ENCODE measurements at places on chromosomes 3 and 15. TPM values are rescaled to one million over a fixed set of nuclear protein-coding genes. Genes with fewer than 3 reads are reported as not detected.
A peak's percentile ranks its signal among the peaks of the same experiment; 100 is the strongest.

KLHL6 gene
- 4.3 TPM for total RNA-seq

DNA sequence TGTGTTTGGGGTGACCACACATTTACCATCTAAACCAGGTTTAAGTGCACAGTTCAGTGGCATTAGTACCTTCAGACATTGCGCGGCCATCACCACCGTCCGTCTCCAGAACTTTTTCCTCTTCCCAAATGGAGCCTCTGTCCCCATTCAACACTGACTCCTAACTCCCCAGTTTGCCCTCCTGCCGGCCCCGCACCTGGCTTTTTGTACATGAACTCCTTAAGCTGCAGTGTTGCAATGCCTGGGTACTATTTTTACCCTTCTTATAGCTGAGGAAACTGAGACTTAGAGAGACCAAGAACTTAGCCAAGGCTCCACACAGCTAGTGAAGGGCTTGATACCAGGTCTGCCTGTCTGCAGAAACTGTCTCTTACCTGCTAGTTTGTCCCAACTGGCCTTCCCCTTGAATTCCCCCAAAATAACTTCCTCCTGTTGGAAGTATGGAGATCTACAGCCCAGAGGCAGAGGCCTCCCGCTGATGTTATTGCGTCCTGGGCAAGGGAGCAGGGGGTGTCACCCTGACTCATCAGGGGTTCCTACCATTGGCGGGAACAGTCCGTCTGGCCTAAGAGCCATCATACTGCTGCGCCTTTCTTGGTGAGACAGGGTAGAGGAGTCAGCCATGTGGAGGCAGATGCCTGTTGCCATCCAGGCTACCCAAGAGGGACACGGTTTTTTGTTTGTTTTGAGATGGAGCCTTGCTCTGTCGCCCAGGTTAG lies 65.6 kb downstream of the GRIP2 start:
- no peak for DNase-seq

GRCh38 chr3:9316881-9317361 lies 45.9 kb upstream of the THUMPD3 start:
- DNase-seq: no peak

DNA sequence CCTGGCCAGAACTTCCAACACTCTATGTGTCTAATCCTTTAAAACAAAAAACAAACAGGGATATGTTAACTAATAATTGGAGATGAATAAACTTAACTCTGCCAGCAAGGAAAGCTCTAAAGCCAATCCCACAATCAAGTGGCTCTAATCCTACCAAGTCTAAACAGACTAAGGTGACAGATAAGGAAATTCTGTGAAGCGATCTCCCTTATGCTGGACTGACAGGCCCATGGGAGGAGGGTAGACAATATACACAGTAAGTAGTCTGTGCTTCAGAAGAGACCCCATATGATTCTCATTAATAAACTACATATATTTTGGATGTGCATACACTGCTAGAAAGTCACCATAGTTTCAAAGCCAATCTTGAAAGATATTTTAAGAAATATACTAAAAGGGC lies 10.1 kb downstream of the VPS13C start:
- no peak for DNase-seq

LRRC15 gene
- total RNA-seq: 0.33 TPM

ZNF660 gene
- total RNA-seq: 4.0 TPM

USP19 gene
- 56.2 TPM for total RNA-seq

CRYGS gene
- 4.2 TPM for total RNA-seq

DNA sequence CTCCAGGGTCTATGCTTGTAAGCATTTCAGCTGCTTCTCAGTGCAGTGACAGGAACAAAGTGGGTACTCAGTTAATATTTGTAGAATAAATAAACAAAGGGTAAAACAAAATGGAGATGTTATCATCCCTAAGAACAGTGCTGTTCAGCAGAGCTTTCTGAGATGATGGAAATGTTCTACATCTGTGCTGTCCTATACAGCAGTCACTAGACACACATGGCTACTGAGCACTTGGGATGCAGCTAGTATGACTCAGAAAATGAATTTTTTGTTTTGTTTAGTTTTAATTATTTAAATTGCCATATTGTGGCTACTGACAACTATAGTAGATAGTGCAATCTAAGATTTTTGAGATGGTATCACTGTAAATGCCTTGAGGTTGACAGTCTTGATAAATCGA lies 283.8 kb upstream of the ADAMTS9 start:
- DNase-seq: no peak

RTP1 gene
- total RNA-seq: not detected

- DNase-seq: no peak
Observed at GRCh38 chr15:55619783-55620182, 31.6 kb upstream of the PYGO1 start.

MINDY4B gene
- not detected for total RNA-seq

TGM5 gene
- total RNA-seq: 1.6 TPM

DNA sequence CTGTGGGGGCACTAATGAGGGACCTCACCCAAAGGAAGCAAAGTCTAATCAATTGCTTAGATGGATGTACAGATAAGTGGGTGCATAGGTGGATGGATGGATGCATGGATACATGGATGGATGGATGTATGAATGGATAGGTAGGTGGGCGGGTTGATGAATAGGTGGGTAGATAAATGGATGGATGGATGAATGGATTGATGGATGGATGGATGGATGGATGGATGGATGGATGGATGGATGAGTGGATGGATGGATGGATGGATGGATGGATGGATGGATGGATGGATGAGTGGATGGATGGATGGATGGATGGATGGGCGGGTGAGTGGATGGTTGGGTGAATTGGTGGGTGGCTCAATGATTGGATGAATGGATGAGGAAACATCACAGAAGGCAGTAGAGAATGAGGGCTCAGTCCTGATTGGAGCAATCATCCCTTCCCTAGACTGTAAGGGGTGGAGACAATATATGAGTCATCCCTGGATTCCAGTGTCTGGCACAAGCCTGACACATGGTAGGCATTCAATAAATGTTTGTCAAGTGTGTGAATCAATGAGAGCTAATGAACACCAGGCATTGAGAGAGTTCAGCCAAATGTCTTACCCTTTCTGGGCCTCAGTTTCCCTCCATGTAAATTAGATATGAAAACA lies 40.4 kb upstream of the PXYLP1 start:
- DNase-seq: no peak

- no peak for DNase-seq
Observed at GRCh38 chr15:90765966-90766365, 48.8 kb downstream of the BLM start.

PLCL2 gene
- total RNA-seq: 7.8 TPM

FBXO40 gene
- total RNA-seq: not detected

DNA sequence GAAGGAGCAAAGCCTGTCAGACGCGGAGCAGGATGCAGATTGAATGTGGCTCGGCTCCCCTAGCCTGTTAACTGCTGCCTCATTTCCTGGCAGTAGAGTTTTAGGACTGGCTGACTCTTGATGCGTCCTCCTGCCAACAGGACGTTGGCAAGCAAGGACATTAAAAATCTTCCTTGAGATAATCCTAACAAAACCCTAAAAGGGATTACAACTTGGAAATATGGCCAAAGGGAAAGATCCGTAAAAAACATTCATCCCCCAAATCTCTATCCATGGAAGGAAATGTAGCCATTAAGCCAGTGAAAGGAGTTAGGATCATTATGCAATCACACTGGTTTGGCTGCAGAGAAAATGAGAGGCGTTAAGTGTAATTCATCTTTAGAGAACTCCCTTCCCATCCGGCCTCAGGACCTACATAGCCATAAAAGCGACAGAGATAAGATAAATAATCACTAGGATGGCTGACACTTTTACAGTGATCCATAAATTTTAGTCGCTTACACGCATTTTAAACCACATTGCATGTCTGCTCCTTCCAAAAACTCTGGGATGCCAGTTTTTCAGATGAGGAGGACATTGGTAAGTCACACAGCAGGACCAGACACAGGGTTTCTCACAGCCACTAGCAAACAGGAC lies 44.5 kb upstream of the C3orf80 start:
- DNase-seq: no peak

- DNase-seq: no peak
Observed at GRCh38 chr3:54176106-54176505, 53.8 kb downstream of the CACNA2D3 start.

- no peak for DNase-seq
Observed at GRCh38 chr3:191414286-191414685, 46.7 kb upstream of the PYDC2 start.

GRCh38 chr15:70268698-70269251 lies 171.1 kb upstream of the TLE3 start:
- DNase-seq: no peak

GRCh38 chr3:52809149-52809548 lies 14.6 kb downstream of the ITIH3 start:
- no peak for DNase-seq

GRCh38 chr3:122773944-122774509 lies 19.6 kb downstream of the HSPBAP1 start:
- DNase-seq: no peak

DNA sequence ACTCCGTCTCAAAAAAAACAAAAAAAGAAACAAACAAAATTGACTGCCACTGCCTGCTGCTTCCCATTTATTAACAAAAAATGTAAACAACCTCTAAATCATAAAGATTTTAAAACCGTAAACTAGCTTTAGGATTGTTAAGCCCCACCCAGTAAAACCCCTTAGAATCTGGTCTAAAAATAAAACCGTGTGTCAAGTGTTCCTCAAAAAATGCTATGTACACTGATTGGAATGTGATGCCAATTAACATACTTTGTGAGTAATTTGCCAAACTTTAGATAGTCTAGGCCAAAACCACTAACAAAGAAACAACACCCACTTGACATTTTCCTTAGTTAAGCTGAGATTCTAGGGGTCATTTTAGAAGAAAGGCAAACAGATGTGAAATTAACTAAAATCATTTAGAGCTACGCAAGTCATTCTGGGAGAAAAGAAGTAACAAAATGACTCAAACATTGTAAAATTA lies 5.3 kb downstream of the RAF1 start:
- DNase-seq: no peak

DNA sequence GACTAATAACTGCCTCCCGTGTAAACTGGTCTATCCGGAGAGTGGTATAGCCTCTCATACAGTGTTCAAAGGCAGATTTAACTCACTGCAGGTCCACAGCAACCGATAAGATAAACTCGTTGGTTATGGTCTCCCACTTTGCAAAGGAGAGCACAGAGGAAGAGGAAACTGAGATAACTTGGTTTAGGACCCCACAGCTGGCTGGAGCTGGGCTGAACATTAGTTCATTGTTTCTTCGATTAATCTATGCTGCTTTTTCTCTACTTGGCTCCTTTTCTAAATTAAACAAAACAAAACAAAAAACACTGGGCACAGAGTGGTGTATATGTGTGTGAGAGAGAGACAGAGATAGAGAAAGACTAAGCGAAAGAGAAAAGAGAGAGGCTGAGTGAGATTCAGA lies 5.0 kb upstream of the DLG1 start:
- no peak for DNase-seq

DNA sequence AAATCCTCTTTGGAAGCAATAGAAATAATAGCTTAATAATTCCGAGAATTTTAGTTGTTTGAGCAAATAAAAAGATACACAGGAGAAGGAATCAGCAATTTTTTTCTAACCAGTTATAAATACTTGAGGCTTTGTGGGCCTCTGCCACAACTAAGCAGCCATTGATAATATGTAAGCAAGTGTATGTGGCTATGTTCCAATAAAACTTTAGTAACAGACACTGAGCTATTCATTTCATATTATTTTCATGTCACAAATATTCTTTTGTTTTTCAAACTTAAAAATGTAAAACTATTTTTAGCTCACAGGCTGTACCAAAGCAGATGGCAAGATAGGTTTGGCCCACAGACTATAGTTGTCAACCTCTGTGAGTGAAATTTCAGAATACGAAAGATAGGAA lies 85.7 kb downstream of the MSL2 start:
- DNase-seq: no peak

TARS3 gene
- total RNA-seq: 21.3 TPM

SEMA7A gene
- 0.80 TPM for total RNA-seq

DNAH12 gene
- 0.15 TPM for total RNA-seq

DNA sequence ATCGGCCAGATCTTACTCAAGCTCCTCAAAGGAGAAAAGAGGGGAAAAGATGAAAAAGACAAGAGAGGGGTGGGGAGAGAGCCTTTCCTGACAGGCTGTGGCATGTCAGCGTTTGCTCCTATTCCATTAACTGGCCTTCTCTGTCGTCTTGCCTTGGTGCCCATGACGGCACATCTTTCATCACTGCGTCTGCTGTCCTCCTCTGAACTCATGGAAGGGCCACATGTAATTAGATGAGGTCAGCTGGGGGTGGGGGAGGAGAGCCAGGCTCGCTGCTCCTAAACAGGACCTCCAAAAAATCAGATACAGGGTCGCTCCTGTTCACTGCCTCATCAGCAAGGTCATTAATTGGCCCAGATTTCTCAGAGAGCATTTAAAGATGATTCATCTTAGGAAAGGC lies 49.7 kb downstream of the LRTM1 start:
- no peak for DNase-seq

DNA sequence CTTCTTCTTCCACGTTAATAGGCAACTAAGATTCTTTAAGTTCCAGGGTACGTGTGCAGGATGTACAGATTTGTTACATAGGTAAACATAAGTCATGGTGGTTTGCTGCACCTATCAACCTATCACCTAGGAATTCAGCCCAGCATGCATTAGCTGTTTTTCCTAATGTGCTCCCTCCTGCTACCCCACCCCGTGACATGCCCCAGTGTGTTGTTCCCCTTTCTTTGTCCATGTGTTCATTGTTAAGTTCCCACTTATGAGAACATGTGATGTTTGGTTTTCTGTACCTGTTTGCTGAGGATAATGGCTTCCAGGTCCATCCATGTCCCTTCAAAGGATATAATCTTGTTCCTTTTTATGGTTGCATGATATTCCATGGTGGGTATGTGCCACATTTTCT lies 21.1 kb downstream of the GTF2A2 start:
- DNase-seq: no peak

- DNase-seq: no peak
Observed at GRCh38 chr15:42547918-42548248, 710 bp downstream of the LRRC57 start.

CSPG5 gene
- 0.44 TPM for total RNA-seq

A4GNT gene
- not detected for total RNA-seq

CFAP44 gene
- 6.6 TPM for total RNA-seq

GRCh38 chr3:155704061-155704460 lies 40.8 kb downstream of the PLCH1 start:
- DNase-seq: no peak

SKOR1 gene
- 1.8 TPM for total RNA-seq

GRCh38 chr3:52257911-52258310 lies 12.4 kb downstream of the PPM1M start:
- no peak for DNase-seq

DNA sequence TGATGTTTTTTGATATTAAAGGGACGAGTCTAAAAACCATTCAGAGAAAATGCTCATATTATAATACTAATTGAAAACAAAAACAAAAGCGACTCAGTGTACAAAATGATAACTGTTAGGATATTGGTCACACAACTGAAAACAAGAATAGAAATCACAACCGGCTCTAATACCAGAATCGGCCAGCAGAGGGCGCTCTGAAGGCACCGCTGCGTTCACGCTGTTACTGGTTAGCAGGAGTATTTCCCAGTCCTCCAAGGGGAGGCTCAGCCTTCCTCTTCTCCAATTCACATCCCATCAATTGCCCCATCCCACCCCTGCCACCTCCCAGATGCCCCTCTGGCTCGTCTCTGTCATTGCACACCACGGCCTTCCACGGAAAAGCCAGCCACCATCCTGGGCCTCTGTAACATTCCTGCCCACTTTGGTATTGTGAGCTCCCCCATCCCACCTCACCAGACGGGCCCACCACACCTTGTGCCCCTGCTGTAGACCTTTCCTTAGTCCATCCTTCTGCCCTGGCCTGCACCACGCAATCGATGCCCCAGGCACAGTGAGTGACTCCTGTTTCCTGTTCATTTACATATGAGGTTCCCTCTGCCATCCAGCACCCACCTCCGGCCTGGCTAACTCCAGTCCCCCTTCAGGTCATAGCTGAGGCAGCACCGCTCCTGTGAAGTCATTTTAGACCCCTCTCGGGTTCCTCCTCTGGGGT lies 8.5 kb downstream of the FAM107A start:
- DNase-seq: peak; percentile 84

SYNPR gene
- total RNA-seq: not detected

All from breast epithelium (tissue), 4 donors.